ENCODE measurements at places on chromosomes 5 and 9. TPM values are rescaled to one million over a fixed set of nuclear protein-coding genes. Genes with fewer than 3 reads are reported as not detected.

Gene GABRA6
- not detected for total RNA-seq

Gene TRMT10B
- 4.6 TPM for total RNA-seq

Gene ARAP3
- total RNA-seq = 3.9 TPM

Gene CBY3
- not detected for total RNA-seq

Gene FAM169A
- 0.19 TPM for total RNA-seq

Gene GPR151
- total RNA-seq = not detected
